Central memory CD4-positive, alpha-beta T cell (primary cell): ENCODE measurements at places on chromosomes 7 and 10.

GRCh38 chr7:29306319-29306991 lies 111.9 kb downstream of the CHN2 start:
- DNase-seq, result no peak

DNA sequence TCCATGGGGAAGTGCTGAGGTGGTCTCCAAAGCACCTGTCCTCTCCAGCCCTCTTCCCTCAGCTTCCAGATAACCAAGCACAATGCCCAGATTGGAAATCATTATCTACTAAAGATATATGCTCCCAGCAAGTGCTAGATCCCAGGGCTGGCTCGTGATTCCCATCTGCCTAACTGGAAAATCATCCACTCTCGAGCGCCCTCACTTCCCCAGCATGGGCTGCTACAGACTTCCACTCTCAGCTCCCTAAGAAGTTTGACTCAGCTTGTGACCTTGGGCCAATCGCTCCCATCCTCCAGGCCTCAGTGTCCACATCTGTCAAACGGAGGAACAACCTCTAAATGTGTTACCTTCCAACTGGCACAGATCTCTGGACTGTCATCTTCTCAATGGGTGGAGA lies 112.4 kb upstream of the ZMIZ1 start:
- no peak for DNase-seq

GRCh38 chr10:124700293-124701037 lies 43.7 kb downstream of the FAM53B start:
- DNase-seq, result no peak

GRCh38 chr7:104723001-104723400 lies 291.0 kb upstream of the KMT2E start:
- DNase-seq, result no peak

DNA sequence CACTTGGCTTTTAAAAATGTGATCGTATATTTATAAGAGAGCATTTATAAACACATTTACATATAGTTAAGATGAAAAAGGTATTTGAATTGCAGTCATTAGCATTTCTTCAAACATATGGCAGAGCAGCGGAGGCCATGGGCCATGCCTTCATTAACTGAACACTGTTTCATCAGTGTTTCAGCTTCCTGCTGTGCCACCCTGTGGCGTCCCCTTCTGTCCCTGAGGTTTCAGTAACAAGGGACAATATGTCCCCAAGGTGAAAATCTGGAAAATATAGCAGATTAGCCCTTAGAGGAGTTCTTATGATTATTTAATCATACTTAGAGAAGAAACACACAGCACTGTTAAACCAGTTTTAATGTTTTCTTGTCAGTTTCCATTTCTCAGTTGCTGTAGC lies 577.8 kb downstream of the ETV1 start:
- no peak for DNase-seq

- DNase-seq, result no peak
Observed at GRCh38 chr7:85587785-85588184, 400.9 kb upstream of the SEMA3D start.

DNA sequence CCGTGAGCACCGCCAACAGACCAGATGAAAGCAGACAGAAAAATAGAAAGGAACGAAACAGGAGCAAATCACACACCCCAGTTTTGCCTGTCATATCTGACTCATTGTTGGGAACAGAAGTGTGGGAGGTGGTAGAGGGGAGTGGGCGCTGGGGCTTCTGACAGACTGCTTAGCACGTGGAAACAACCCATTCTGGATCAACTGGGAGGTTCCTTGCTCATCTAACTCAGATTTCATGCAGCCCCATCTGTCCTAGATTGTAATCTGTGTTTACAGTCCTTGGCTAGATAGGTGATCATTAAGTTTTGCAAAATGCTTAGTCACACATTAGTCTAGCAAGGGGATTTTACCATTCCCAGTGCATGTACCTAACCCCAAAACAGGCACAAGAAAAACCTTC lies 154.1 kb downstream of the NRP1 start:
- no peak for DNase-seq

DNA sequence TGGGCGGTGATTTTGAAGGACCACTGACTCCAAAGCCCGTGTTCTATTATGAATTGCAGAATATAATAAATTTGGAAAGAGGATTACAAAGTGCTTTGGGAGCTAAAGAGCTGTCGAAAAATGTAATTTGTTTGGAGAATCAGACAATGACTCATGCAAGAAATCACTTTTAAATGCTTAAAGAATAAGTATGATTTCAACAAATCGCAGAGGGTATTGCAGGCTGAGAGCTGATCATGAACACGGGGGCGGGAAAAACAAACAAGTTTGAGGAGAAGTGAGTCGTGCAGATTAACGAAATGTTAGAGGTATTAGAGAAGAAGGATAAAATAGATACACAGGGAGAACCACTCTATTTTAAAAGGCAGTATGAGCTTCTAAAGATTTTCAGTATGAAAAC lies 4.9 kb upstream of the HACD1 start:
- DNase-seq, result no peak
